A172 (cell line): ENCODE measurements at places on chromosomes 13 and 19.
A peak's percentile ranks its signal among the peaks of the same experiment; 100 is the strongest.

DNA sequence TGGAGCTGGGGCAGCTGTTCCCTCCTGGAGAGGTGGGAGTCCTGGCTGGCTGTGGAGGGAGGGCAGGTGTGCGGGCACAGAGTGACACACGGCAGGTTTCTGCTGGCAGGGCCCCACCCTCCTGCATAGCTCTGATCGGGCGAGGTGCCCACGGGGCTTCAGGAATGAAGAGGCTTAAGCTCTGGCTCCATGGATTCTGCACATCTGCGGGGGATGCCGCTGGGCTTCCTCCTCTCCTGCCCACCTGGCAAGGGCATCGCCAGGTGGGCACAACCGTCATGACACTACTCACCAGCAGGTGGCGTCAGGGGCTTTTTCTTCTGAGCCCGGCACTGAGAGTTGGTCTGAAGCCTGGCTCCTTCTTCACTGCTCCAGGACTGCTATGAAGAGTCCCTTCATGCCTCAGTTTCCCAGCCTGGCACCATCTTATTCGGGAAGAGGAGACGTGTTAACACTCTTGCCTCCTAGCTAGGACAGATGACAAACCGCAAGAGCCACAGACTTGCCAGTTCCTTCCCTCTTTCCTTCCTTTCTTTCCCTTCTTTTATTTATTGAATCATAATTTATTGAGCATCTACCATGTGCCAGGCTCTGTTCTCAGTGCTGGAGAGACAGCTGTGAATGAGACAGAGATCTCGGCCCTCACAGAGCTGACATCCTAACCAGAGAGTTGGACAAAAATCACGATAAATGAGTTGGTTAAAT, 15.2 kb upstream of the PAK4 start:
- DNase-seq: peak; percentile 46

DNA sequence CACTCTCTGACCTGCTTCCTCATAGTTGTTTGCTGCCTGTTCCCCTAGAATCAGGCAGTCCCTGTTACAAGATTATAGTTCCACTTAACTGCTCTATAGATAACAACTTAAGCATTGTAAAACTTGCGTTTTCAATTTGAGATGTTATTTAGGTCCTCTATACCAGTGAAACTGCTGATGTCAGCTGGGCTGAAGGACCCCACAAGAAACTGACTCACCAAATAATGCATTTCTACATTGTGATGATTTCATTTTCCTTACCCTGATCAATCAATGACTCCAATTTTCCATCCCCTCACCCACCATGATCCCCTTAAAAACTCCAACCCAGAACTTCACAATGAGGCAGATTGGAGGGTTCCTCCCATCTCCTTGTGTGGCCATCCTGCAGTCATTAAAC, 280.7 kb downstream of the SLITRK1 start:
- DNase-seq: no peak

- DNase-seq: no peak
Measured at GRCh38 chr19:30896554-30896953, 452.7 kb downstream of the TSHZ3 start.

DNA sequence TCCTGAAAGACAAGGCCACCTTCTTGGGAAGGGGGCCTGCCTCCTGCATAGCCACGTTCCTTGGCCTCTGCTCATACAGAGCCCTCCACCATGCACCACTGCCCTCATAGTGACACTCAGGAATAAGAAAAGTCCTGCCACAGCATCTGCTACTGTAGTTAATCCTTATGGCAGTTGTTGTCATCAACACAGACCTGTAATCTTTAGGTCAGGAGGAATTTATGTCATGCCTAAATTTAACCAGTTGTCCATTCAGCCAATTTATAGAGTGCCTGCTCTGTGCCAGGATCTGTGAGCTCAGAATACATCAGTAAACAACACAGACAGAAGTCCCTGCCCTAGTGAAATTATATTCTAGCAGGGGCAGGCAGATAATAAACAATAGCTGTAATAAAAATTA, 44.4 kb downstream of the FAM124A start:
- DNase-seq: no peak

- no peak for DNase-seq
Measured at GRCh38 chr13:45331692-45332035, 9.3 kb downstream of the TPT1 start.

- no peak for DNase-seq
Measured at GRCh38 chr13:46834657-46835056, 37.7 kb upstream of the ESD start.

GRCh38 chr19:41882568-41883462, at the start of gene ARHGEF1:
Gene ARHGEF1, plus strand, starts transcription at chr19:41883184. Its CDS starts 4,899 bp downstream, at chr19:41888083.
- DNase-seq: no peak

GRCh38 chr19:32677657-32678056, 2.0 kb downstream of the RGS9BP start:
- DNase-seq: no peak

GRCh38 chr13:110984381-110984780, 69.5 kb upstream of the ANKRD10 start:
- DNase-seq: no peak

DNA sequence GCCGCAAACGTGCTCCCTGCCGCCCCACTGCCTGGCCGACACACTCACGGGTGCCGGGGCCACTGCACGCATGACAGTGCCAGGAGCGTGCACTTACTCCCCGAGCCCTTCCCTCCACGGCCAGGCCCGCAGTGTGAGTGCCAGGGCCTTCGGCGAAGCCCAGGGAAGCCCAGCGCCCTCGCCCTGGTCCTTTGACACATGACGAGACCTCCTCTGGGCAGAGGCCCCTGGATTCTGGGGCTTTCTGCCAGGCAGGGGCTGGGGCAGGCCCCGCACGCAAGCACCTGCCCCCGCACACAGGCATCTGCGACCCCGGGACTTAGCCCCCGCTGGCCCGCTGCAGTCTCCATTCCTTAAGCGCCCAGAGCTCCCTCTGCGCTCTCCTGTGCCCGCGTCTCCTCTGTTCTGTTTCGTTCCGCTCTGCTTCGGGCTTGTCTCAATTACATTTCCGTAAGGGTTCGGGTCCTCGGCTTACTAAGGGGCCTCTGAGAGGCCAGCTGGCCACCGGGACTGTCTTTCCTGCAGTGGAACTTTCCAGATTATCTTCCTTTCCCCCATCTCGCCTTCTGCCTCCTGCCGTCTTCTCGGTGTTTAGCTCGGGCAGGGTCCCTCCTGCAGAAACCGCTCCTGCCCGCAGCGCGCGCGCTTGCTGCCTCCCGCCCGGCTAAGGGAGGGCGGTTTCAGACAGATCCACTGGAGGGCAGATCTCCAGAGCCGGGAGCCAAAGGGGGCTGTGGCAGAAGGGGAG, 98.8 kb downstream of the ING1 start:
- DNase-seq: no peak

GRCh38 chr13:100382785-100383184, 205.8 kb downstream of the GGACT start:
- DNase-seq: peak; percentile 29

DNA sequence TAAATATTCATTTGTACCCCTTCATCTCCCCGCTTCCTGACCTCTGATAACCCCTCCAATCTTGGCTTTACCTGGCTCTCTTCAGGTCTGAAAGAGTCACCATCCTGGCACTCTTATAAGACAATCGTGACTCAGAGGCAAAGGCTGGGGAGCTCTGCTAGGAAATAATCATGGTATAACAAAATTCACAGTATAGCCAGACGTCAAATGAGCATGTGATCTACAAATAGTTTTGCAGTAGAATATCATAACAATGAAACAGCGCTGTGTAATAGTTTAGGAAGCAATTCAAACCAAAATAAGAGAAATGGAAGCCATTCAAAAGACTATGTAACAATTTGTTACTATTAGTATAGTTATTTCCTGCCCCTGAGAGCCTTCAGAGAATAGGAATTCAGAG, 34.2 kb downstream of the RXFP2 start:
- DNase-seq: peak; percentile 41

DNA sequence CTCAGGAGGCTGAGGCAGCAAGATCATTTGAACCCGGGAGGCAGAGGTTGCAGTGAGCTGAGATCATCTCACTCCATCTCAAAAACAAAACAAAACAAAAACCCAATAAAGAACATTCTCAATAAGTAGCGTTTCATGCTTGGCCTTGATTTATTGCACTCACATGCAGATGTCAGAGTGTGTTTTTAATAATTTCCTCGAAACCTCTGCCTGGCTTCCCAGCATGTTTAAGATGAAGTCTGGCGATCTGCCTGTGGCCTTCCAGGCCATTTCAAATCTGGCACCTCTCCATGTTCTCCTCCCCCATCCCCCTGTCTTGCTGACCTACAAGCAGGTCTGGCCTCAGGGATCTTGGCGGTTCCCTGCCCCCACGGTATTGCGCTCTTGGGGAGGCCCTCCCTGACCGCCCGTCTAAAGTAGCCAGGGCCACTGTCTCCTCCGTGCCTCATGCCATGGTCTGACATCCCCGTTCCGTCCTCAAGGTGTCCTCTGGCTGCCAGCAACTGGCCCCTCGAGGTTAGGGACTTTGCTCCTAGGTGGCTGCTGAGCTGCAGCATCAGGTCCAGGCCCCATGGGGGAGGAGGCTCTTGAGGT, 1.6 kb downstream of the WDR88 start:
- no peak for DNase-seq

- DNase-seq: no peak
Measured at GRCh38 chr19:20243629-20244028, 76.6 kb downstream of the ZNF486 start.

DNA sequence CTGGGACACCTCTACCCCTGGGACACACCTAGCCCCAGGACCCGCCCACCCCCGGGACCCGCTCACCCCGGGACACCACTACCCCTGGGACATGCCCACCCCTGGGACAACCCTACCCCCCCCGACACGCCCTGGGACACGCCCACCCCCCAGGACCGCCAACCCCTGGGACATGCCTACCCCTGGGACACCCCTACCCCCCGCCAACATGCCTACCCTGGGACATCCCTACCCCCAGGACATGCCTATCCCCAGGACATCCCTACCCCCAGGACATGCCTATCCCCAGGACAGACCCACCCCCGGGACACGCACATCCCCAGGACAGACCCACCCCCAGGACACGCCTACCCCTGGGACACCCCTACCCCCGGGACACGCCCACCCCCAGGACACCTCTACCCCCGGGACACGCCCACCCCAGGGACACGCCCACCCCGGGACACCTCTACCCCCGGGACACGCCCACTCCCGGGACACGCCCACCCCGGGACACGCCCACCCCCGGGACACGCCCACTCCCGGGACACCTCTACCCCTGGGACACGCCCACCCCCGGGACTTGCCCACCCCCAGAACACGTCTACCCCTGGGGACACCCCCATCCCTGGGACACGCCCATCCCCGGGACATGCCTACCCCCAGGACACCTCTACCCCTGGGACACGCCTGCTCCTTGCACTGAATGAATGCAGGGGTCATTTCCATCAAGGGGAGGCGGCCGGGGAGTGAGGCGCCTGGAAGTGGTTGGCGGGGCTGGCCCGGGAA, 32.3 kb downstream of the ADPRHL1 start:
- no peak for DNase-seq

GRCh38 chr19:29001597-29002245, 211.2 kb downstream of the UQCRFS1 start:
- DNase-seq: no peak

GRCh38 chr13:40388617-40389016, 277.8 kb downstream of the FOXO1 start:
- DNase-seq: peak; percentile 78

DNA sequence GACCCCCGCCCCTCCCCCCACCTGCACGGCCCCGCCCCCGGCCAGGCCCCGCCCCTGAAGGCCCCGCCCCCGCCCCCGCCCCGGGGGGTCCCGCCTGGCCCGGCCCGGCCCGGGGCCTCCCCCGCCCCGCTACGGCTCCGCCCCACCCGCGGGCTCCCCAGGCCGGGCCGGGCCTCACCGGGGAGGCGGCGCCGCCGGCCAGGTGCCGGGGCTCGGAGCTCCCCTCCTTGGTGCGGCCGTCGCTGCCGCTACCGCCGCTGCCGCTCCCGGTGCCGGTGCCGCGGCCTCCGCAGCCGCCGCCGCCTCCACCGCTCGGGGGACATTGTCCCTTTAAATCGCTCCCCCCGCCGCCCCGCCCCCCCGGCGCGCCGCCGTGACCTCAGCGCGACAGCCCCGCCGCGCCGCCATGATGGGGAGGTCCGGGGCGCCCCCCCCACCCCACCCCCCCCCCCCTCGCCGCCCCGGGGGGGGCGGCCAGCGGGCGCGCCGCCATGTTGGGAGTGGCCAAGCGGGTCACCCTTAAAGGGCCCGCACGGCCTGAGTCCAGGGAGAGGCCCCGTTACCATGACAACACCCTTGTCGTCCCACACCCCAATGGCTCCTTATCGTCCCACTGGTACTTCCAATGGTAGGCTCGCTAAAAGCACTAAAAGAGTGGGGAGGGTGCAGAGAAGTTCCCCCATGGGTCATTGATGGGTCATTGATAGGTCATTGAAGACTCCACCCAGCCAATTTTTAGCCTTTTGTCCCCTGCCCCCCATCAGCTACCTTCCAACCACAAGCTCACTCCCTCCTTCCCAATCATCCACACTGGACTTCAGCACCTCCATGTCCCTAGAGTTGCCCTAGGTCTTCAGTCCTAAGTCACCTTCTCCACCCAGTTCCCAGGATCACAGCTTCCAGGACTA, at the start of gene WIZ:
TSS of gene WIZ (minus strand) at position 337 of the 908 bp plus-strand sequence. CDS start 1,649 bp downstream, outside the sequence.
- DNase-seq: peak; percentile 49

DNA sequence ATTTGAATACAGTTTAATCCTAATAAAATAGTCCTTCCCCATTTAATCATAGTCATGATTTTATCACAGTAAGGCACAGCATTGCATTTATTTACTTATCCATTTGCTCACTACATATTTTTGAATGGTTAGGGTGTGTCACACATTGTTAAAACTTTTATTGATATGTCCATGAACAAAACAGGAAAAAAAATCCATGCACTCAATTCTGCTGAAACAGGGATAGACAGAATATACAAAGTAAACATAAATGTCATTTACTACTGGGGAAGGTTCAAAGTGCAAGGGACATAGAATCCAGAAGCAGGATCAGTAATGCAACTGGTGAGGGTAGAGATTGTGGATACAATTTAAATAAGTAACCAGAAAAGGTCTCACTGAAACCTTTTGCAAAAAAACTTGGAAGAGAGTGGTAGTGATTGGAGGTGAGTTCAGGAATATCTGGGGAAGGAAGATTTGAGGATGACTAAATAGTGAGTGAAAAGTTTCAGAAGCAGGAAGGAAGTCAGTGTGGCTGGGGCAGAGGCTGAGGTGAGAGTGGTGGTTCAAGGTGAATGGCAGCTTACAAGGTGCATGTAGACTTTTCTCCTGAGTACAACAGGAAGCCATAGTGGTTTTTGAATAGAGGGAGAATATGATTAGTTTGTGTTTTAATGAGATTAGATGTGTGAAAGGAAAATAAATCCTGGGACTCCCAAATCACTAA, 387.2 kb upstream of the ATXN8OS start:
- no peak for DNase-seq

GRCh38 chr13:98506728-98507230, 70.1 kb downstream of the STK24 start:
- no peak for DNase-seq

GRCh38 chr13:44303681-44304432, 69.8 kb upstream of the SERP2 start:
- DNase-seq: no peak

GRCh38 chr19:32231020-32231419, 114.4 kb upstream of the ZNF507 start:
- DNase-seq: no peak

- peak; percentile 34 for DNase-seq
Measured at GRCh38 chr19:21109116-21109515, 27.1 kb downstream of the ZNF714 start.
